Hippocampal formation (tissue), 2 donors: ENCODE measurements at places on chromosomes 11 and 22.
A peak's percentile ranks its signal among the peaks of the same experiment; 100 is the strongest.

DNA sequence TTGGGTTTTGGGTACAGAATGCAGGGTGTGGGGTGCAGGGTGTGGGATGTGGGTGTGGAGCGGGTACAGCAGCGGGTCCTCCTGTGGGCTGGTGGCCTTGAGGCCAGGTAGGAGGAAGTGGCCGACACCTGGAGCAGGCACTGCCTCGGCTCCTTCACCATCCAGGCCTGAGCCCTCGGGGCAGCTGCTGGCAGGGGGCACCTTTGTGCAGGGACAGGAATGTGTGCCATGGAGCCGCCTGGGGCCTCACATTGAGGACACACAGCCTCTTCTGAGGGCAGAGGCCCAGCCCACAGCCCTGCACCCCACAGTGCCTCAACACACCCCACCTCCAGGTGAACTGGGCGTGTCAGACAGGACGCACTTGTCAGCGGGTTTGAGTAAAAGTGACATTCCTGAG lies 984.0 kb downstream of the BRD1 start:
- no peak for DNase-seq

DNA sequence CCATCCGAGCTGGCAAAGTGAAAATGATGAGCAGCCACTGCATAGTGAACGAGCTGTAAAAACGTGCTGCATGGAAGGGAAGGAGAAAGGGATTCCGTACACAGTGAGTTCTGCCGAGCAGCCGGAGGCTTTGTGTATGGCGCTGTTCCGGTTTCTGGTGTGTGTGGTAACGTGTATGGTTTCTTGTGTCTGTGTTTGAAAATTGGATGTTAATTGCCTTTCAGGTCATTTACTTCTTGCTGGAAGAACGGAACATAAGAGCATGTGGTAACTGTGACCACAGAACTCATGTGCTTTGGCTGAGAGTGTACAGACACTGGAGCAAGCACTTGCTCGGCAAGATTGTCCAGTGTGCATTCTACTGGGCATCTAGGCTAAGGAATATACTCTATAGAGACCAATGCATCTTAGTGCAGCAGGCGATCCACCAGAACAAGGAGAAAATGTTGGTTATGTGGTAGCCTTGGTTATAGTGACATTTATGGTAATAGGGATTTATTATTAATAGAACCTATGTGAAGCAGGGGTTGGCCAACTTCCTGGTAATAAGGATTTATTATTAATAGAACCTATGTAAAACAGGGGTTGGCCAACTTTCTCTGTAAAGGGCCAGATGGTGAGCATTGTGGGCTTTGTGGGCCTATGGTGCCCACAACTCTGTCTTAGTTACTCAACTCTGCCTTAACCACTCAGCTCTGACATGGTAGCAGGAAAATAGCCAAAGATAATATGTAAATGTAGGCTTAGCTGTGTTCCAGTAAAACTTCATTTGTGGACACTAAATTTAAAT lies 49.2 kb downstream of the GRAMD1B start:
- no peak for DNase-seq

DNA sequence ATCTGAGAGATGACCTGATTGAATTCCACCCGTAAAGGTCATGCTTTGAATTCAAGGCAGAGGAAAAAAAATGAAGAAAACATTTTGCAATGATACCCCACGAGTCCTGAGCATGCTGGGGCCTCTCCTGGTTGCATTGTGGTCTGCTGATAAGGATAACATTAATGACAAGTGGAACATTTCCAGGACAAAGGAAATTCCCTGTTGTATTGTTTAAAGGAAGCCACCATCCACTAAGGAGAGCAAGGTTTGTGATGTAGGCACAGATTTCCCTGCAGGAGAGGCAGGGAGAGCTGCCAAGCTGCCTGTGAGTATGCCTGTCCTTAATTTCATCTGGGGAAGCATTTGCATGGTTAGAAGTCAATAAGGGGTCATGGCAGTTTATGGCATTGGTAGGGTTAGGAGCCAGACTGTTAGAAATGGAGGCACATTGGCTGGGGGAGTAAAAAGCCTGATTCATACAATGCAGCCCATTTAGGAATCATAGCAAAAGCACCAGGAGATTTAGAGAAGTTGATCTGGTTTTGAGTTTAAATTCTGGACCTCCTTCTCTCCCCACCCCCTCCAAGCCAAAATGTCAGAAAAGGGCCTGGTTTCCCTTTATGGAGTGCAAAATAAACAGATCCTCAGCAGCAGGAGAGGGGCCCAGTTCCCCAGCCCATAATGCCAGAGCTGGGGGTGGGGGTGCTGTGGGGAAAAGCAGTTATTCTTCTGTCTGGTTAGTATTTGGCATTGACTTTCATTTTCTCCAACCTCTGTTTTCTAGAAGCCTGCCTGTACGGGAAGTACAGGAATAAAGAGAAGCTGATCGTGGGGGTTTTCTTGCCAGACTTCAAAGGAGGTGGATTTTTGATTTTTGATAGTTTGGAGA lies 22.1 kb downstream of the FLI1 start:
- no peak for DNase-seq

- DNase-seq, result no peak
Measured at GRCh38 chr11:132186699-132187098, 816.3 kb downstream of the NTM start.

DNA sequence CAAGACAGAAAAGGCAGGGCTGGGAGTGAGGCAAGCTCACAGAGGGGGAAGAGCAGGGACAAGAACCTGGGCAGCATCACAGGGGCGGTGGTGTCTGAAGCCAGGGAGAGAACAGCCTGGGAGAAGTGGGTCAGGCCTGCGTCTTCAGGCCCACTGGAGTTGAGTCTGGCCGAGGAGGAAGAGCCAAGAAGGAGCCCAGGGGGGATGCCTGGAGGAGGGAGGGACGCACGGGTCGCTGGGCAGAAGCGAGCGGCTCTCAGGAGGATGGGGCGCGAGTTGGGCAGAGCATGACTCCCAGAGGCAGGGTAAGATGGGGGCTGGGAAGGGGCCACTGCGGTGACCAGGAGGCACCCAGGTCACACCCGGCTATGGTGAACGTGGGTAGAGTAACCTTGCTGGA lies 18.5 kb downstream of the LRFN4 start:
- no peak for DNase-seq

DNA sequence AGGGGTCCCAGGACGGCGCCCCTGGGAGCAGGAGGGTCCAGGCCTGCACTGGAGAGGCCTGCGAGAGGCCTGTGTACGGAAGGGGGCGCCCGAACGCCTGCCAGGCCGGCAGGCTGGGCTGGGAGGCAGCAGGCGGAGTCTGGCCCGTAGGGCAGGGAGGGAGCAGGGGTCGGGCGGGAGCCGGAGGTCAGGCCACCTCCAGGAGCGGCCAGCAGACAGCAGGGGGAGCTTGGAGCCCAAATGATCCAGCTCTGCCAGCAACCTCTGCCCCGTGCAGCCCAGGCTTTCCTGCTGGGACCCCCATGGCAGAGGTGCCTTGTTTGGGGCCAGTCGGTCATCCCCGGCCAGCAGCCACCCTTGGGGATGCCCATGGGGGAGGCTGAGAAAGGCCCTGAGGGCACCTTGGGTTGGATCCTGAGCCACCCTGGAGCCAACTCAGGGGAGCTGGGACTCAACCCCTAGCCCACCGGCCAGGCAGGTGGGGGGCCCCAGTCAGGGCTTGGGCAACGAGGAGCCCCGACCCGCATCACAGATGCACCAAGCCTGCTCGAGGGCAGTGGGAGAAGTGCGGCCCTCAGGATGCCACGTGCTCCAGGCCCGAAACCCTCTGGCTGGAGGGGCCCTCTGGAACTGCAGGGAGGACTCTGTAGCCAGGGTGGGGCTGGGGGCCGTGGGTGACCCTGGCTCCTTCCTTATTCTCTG lies 9.6 kb upstream of the SYT8 start:
- no peak for DNase-seq

DNA sequence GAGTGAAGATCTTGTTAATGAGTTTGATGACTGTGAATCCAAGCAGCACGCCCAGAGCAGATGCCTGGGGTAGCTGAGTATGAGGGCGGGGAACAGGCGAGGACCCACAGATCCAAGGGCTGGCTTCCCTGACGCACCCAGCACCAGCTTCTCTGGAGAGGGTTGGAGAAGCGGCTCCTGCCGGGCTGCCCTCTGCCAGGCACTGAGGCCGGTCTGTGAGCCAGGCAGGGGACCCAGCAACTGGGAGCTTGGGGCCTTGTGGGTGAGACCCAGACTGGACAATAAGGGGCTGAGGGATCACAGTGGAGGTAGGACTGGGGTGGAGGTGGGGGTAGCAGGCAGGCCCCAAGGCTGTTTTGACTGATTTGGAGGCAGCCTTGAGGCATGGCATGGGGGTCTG lies 8.6 kb upstream of the SYT12 start:
- DNase-seq, result no peak

- no peak for DNase-seq
Measured at GRCh38 chr11:35641171-35641897, 21.2 kb upstream of the TRIM44 start.

- no peak for DNase-seq
Measured at GRCh38 chr22:26374391-26375026, 54.6 kb upstream of the ASPHD2 start.

DNA sequence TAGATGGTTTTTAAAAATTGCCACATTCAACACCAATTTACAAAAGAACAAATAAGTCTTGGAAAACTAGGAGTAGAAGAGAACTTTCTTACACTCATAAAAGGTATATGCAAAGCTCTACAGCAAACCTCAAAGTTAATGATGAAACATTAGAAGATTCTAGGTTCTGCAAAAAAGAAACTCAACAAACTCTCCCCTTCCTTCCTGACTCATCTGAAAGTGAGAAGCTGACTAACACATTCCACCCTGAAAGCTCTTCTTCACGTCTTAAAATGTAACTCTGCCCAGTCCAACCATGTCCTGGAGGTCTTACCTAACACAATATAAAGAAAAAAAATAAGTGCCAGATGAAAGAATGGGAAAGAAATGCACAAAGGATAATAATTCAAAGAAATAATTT lies 218.9 kb upstream of the ISX start:
- DNase-seq, result no peak

DNA sequence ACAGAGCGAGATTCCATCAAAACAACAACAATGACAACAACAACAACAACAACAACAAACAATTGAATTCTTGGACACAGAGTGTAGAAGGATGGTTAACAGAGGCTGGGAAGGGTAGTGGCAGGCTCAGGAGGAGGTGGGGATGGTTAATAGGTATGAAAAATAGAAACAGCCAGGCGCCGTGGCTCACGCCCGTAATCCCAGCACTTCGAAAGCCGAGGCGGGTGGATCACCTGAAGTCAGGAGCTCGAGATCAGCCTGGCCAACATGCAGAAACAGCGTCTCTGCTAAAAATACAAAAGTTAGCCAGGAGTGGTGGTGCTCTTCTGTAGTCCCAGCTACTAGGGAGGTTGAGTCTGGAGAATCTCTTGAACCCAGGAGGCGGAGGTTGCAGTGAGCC lies 122.9 kb upstream of the GRIA4 start:
- no peak for DNase-seq

GRCh38 chr11:116930177-116930576 lies 92.8 kb upstream of the APOA1 start:
- DNase-seq, result peak; percentile 8

DNA sequence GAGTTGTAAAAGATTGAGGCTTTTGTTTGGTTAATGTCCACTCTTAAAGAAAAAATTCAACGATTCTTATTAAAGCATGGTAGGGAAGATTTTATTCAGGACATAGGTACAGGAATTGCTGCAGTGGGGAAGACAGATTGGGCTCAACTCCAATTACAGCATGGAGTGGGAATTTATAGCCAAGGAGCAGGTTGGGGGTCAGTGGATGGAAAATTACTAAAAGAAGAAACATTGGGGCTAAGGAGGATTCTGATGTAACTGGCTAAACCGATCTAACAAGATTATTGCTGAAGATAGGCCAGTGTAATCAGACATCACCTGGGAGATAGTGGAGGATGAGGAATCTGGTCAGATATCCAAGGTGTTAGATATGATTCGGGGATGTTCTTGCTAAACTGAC lies 97.4 kb downstream of the FAR1 start:
- DNase-seq, result no peak

- DNase-seq, result no peak
Measured at GRCh38 chr11:115078461-115079438, 400.4 kb downstream of the NXPE2 start.

- DNase-seq, result no peak
Measured at GRCh38 chr11:5291207-5291838, 10.4 kb downstream of the OR51B4 start.

GRCh38 chr22:20272174-20272573 lies 4.1 kb upstream of the RTN4R start:
- no peak for DNase-seq

DNA sequence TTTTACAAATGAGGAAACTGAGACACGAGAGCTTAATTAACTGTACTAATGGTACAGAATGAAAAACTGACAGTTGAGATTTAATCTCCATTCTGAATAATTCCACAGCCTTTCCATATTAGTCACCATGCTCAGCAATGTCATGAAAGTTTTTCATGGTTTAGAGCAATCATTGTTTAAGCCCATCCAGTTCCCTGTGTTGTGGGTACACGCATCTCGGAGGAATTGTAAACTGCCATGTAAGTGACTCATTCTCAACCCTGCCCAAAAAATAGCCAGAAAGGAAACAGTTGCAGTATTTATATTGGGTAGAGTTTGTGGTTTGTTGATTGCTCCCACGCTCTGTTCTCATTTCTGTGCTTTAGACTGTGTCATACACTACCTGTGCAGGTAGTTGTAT lies 1790.8 kb downstream of the LRRC4C start:
- no peak for DNase-seq

GRCh38 chr22:31937341-31937740 lies 7.0 kb upstream of the YWHAH start:
- DNase-seq, result no peak

- no peak for DNase-seq
Measured at GRCh38 chr11:45050111-45050510, 96.3 kb upstream of the PRDM11 start.

GRCh38 chr11:125553357-125553756 lies 15.9 kb upstream of the EI24 start:
- DNase-seq, result no peak

DNA sequence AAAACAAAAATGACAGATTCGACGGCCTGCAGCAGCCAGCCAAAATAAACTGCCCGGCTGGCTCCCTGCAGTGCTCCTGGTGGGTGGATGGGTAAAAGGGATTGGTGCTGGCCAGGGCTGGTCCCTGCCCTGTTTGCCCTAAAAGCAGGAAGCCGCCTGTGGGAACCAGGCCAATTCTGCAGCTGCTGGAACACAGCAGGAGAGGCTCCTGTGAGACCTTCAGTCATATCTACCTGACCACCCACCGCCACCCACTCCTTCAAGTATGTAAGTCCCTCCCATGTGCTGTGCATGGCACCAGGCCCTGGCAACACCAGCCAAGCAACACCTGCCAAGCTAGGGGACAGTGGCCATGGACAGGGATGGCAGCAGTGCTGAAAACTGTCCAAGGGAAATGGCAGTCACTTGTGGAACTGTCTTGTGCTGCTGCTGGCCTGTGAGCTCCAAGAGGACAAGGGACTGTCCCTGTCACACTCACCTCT lies 48.7 kb upstream of the ARFGAP3 start:
- no peak for DNase-seq
